ENCODE measurements at places on chromosomes 2 and 18.

DNA sequence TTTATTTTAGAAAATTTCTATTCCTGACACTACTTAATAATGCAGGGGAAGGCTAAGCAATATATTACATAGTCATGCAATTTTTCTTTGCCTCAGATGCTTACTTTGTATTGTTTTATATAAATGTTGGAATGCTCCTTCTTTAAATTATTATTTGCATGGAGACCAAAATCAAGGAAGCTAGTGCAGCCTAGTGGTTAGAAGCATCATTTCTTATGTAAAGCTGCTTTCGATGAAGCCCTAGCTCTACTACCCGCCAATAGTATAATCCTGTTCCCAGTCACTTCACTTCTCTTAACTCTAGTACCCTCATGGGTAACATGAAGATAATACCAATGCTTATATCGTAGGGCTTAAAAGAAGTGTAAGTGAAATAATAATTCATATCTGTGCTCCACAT lies 198.9 kb downstream of the LRATD1 start:
- DNase-seq: no peak

DNA sequence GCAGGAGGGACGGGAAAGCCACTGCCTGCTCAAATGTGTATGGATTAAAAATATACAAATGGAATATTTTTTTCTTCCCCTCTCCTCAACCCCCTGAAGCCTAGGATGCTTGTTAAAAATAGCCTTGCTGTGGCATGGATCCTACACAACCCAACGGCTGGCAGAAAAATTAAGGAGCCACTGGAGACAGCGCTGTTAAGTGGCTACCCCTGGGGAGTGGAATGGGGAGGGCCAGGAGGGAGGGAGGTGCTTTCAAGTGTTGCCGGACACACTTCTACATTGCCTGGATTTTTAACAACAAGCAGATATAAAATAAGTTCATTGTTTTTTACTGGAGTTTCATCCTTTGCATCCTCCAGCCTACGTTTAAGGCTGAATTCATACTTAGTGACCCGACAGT lies 66.6 kb downstream of the ZBTB7C start:
- no peak for DNase-seq

- DNase-seq: no peak
Observed at GRCh38 chr2:63819256-63819655, 22.4 kb upstream of the UGP2 start.

DNA sequence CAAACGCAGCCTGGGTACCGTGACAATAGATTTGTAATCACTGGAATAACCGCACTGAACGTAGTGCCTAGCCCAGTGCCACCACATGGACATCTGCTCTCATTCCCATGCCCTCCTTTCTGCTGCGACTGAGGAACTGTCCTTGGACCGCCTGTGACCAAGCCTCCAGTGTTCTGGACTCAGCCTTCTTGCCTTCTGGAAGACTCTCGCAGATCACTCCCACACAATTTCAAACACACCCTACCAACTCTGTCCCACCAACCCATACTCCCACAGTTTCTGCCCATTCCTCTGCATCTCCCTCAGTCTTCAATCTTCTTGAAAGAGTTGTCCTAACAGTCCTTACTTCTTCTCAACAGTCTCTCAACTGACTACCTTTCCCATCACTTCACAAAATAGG lies 2.1 kb downstream of the RNF149 start:
- no peak for DNase-seq

- no peak for DNase-seq
Observed at GRCh38 chr2:221044781-221045180, 527.3 kb downstream of the EPHA4 start.

DNA sequence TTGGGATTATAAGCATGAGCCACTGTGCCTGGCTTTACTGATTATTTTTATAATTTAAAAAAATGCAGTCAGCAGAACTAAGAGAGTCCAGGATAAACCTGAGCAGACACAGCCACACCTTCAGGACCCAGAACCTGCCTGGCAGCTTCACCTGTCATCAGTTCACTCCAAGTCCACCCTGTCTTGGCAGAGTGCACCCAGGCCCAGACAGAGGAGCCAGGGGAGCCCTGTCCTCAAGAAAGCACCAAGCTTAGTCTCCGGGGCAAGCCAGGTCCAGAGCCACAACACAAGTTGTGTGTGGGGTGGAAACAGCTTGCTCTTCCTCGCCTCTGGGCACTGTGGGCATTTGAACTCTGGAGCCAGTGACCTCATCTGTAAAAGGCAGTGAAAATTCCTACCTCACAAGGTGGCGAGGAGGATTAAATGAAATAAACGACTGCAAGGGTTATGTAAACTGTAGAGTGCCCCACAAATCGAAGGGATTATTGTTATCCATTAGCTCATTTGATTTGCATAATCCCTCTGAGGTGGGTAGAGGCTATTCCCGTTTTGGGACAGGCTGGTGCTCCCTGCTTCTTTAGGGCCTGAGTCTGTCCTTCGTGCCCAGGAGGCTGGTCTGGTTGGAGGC lies 24.7 kb downstream of the MYCN start:
- no peak for DNase-seq

DNA sequence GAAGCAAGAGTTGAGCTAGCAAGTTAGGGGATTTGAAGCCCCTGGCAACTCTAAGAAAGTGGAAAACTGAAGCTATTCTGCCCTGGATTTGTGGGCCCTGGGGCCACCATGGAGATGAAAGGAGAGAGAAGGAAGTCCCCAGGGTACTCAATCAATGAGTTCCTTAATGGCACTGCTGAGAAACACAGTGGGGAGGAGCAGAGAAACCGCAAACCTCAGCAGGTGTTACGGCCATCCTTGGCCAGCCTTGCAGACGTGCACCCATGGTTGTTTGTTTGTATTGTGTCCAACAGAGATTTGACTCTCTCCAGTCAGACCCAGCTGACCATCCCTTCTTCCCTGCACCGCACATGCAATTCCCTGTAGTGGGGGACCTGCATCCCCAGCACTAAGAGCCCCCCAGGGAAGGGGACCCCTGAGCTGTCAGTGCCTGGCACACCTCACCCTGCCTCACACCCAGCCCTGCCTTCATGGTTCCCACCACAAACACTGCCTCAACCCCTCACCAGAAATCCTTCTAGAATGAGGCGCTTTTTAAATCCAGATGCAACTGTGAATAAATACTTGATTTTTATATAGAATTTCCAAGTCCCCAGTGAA lies 255.3 kb downstream of the SH3BP4 start:
- DNase-seq: no peak

GRCh38 chr2:19021100-19021476 lies 337.3 kb downstream of the OSR1 start:
- DNase-seq: peak; percentile 80

DNA sequence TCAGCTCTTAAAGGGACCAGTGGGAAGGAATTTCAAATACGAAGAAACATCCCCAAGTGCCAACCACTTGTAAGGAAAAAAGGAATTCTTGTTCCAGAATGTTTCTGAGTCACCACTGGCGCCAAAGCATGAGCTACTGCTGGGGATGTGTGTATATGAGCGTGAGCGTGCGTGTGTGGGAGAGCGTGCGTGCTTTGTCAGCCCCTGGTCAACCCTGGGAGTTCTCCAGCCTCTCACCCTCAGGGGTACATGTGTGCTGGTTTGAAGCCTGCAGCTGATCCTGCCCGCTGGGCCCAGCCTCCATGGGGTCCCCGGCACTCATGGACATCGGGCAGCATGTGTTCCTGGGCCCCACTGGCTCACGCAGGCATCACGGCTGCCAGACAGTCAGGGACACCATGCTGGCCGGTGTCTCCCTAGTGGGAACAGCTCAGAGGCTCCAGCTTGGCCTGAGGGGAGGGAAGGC lies 17.1 kb downstream of the HS6ST1 start:
- DNase-seq: peak; percentile 94

DNA sequence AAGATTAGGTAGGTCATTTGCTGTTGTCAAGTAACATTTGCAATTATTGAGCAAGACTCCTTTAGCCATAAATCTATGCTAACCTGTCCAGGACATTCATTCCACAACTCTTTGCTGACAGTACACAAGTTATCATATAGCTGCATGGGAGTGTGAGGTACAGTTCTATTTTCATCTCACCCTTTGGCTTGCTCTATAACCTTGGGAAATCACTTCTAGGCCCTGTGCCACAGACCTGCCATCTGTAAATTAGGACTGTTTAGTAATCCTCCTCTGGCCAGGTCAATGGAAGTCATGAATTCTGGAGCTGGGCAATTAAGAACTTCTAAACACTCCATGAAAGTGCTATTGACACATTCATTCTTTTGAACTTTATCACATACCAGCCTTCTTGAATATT lies 34.6 kb upstream of the PAIP2B start:
- no peak for DNase-seq

- DNase-seq: no peak
Observed at GRCh38 chr2:84732897-84733778, 147.7 kb downstream of the TRABD2A start.

GRCh38 chr2:72220170-72220569 lies 72.5 kb upstream of the CYP26B1 start:
- DNase-seq: no peak

- no peak for DNase-seq
Observed at GRCh38 chr2:33380719-33381118, 95.7 kb upstream of the RASGRP3 start.

GRCh38 chr2:37300578-37300977 lies 24.1 kb downstream of the PRKD3 start:
- no peak for DNase-seq

DNA sequence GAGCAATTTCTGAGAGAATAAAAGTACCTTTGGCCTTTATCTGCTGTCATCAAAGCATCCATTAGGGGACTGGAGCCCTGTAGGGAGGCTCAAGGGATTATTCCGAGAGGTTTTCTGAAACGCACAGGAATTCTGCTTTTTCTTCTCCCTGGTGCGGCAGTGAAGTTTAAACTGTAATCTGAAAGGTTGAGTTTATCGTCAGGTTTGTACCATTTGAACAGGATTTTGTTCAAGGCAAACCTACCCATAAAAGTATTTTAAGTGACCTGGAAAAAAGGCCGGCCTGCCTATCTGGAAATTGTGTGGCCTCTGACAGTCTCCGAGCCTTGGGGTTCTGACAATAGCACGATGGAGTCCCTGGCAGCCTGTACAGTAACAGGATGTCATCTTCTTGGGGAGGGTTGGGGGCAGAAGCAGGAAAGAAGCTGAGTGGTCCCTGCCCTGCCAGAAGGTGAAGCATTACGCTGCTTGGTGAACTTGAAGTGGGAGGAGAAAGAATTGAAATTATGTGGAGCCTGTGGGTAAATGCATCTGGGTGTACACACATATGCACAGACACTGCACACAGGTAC lies 272.0 kb downstream of the CYRIA start:
- no peak for DNase-seq

- no peak for DNase-seq
Observed at GRCh38 chr2:213766062-213766461, 481.8 kb downstream of the SPAG16 start.

DNA sequence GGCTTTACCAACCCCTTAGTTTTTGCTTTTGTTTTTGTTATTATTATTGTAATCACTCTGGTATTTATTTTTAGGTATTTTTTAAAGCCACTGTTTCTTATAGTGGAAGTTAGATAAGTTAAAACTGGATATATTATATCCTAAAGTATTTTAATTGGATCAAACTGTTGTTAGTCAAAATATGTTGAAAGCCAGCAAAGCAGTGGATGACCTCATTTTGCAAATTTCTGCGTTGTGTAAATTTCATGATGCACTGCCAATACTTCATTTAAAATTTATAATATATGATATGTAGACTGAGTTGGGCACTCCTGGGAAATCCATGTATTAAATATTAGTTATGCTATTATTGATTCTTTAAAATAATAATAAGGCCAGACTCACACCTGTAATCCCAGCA lies 661.7 kb upstream of the NRXN1 start:
- DNase-seq: no peak

DNA sequence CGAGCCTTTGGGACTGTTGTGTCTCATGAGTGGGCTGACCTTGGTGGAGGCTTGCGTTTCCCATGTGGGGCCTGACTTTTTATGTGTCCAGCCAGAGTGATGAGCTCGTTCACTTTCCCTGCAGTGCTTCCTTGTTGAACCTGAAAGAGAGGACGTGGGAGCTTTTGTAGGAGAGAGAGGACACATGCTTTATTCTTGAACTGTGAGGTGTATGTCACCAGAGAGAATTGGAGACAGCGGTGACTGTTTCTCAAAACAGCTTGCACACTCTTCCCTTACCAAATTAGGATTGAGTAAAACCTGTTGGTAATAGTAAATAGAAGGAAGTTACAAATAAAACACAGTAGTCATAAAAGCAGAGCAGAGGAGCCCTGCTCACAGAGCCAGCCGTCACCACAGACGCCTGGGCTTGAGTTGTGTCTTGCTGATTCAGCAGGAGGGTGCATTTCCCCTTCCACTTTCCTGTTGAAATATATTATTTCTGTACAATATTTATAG lies 60.7 kb downstream of the INPP4A start:
- DNase-seq: no peak

- no peak for DNase-seq
Observed at GRCh38 chr2:150143087-150143536, 344.4 kb downstream of the RND3 start.

- no peak for DNase-seq
Observed at GRCh38 chr2:177872286-177872685, 200.3 kb downstream of the PDE11A start.

- DNase-seq: no peak
Observed at GRCh38 chr2:152497481-152498052, 162.6 kb downstream of the FMNL2 start.

GRCh38 chr2:152925547-152926448 lies 207.4 kb downstream of the ARL6IP6 start:
- no peak for DNase-seq

- DNase-seq: no peak
Observed at GRCh38 chr2:237773826-237774225, 24.8 kb upstream of the RBM44 start.

DNA sequence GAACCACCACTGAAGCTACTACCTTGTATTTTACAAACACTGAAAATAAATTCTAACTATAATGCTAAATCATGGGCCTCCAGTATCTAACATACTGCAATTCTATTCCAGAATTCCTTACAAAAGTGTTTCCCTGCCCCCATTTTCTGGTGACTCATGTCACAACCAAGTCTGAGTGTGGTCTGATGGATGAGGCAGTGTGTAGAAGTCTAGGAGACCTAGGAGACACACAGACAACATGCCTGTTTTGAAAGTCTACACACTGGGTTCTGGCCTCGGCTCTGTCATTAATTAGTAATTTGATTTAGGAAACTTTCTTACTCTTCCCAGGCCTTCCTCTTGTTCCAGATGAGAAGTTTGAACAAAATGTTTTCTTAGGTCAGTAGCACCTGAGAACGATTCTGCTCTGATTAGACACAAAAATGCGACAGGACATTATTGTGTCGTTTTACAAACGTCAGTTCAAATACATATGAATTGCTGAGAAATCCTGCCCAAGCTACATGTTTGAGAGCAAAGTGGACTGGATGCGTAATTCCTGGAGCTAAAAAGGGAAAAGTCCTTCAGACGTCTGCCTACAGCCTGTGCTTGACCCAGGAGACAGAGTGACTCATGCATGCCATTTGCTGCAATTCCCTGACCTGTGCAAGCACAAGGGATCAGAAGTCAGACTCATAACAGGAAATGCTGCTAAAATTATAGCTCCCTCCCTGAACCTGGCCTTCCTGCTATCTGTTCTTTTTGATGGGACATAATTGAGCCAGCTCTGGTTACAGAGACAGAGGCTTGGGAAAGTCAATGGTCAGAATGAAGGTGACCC lies 494.4 kb downstream of the SOX11 start:
- DNase-seq: no peak

- DNase-seq: no peak
Observed at GRCh38 chr2:55887901-55888624, 35.5 kb downstream of the EFEMP1 start.
